Esophagus muscularis mucosa (tissue), 4 donors: ENCODE measurements at places on chromosomes 3 and 15. TPM values are rescaled to one million over a fixed set of nuclear protein-coding genes. Genes with fewer than 3 reads are reported as not detected.

GRCh38 chr3:159165961-159166360, 364.1 kb downstream of the MFSD1 start:
- no peaks in the 10 kb centered on the region for H3K36me3 ChIP-seq
- no peak overlapping the region for H3K27ac ChIP-seq
- H3K4me1 ChIP-seq: no peaks in the 10 kb centered on the region
- no peak overlapping the region for H3K4me3 ChIP-seq
- no peaks in the 10 kb centered on the region for H3K27me3 ChIP-seq
- no peak for DNase-seq

DNA sequence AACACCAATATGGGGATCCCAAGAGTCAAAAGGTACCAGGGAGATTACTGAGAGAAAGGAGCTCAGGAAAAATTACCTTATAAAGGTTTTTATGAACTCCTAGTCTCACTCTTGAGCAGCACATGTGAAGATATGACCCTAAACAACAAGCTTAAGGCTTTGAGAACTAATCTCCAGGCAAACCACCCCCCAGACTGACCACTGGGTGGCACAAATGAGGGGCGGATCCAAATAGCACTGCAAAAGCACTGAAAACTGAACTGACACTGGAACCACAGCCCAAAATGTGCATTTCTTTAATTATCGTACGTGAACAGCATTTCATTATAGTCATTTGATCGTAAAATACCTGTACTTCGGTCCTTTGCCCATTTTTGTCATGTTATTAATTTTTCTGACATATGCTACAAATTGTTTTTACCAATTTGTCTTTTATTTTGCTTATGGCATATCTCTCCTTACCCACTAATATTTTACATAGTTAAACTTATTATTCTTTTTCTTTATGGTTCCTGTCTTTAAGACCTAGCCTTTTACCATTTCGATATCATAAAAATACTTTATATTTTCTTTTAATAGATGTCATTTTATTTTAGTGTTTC, 31.5 kb upstream of the TFDP2 start:
- H3K4me3 ChIP-seq: no peak overlapping the region
- H3K27me3 ChIP-seq: no peaks in the 10 kb centered on the region
- H3K36me3 ChIP-seq: peaks cover 61% of the 10 kb centered on the region
- DNase-seq: no peak

- H3K27me3 ChIP-seq: no peaks in the 10 kb centered on the region
- H3K36me3 ChIP-seq: no peaks in the 10 kb centered on the region
- H3K4me1 ChIP-seq: peaks cover 10% of the 10 kb centered on the region
These were observed 104.7 kb downstream of the OSBPL10 start for GRCh38 chr3:31876331-31876730.

GRCh38 chr15:39657668-39658067, 76.8 kb downstream of the THBS1 start:
- no peaks in the 10 kb centered on the region for H3K27me3 ChIP-seq
- no peak for DNase-seq
- peaks cover 7% of the 10 kb centered on the region for H3K4me1 ChIP-seq
- no peak overlapping the region for H3K27ac ChIP-seq
- H3K4me3 ChIP-seq: no peak overlapping the region

- no peaks in the 10 kb centered on the region for H3K36me3 ChIP-seq
- H3K27me3 ChIP-seq: no peaks in the 10 kb centered on the region
- H3K4me3 ChIP-seq: no peak overlapping the region
- no peak for DNase-seq
- H3K4me1 ChIP-seq: no peaks in the 10 kb centered on the region
These were observed 206.8 kb upstream of the TPRG1 start for GRCh38 chr3:188964957-188965356.

DNA sequence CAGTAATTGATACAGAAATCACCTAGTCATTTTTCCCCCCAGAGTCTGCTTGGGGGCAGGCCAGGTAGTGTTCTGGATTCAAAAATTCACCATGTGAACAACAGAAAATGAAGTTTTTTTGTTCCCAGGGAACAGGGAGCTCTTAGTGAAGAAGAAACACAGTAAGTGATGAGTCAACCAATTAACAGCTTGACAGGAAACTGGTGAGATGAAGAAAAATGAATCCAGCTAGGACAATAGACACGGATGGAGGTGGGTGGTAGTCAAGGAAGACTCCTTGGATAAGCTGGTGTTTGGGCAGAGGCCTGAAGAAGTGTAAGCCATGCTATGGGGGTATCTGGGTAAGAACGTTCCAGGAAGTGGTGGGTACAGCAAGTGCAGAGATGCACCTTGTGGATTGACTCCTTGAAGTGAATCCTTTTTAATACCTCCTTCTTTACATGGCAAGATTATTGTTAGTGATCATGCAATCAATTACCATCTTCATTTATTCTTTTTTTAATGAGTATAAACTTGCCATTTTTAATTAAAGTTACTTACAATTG, 339.9 kb upstream of the RGMA start:
- no peaks in the 10 kb centered on the region for H3K4me1 ChIP-seq
- no peaks in the 10 kb centered on the region for H3K36me3 ChIP-seq
- no peaks in the 10 kb centered on the region for H3K27me3 ChIP-seq
- H3K27ac ChIP-seq: no peak overlapping the region
- no peak overlapping the region for H3K4me3 ChIP-seq

GRCh38 chr3:46908986-46909534, 31.5 kb downstream of the PTH1R start:
- no peaks in the 10 kb centered on the region for H3K36me3 ChIP-seq
- no peak for DNase-seq
- H3K27me3 ChIP-seq: no peaks in the 10 kb centered on the region
- peaks cover 31% of the 10 kb centered on the region for H3K4me1 ChIP-seq
- no peak overlapping the region for H3K27ac ChIP-seq

DNA sequence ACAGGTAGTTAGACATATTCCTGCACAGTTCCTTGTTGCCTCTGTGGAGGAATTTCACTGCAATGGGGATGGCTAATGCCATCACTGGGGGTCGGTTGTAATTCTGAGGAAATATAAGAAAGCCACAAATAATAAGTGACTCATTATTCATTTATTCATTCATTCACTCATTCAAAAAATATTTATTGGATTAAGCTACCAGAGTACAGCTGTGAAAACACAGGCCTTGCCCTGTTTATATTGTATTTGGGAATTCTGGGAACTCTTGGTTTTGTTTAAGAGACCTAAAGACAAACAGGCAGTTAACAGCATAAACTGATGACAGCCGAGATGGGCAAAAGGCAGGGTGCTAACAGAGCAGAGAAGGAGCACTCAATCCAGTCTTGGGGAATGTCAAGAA, 23.6 kb downstream of the PTX3 start:
- H3K27ac ChIP-seq: no peak overlapping the region
- no peak for DNase-seq
- no peaks in the 10 kb centered on the region for H3K4me1 ChIP-seq
- H3K36me3 ChIP-seq: no peaks in the 10 kb centered on the region
- no peaks in the 10 kb centered on the region for H3K27me3 ChIP-seq

- DNase-seq: no peak
- H3K4me3 ChIP-seq: no peak overlapping the region
- no peaks in the 10 kb centered on the region for H3K4me1 ChIP-seq
- no peak overlapping the region for H3K27ac ChIP-seq
These were observed 14.5 kb downstream of the BCL2A1 start for GRCh38 chr15:79956354-79956939.

DNA sequence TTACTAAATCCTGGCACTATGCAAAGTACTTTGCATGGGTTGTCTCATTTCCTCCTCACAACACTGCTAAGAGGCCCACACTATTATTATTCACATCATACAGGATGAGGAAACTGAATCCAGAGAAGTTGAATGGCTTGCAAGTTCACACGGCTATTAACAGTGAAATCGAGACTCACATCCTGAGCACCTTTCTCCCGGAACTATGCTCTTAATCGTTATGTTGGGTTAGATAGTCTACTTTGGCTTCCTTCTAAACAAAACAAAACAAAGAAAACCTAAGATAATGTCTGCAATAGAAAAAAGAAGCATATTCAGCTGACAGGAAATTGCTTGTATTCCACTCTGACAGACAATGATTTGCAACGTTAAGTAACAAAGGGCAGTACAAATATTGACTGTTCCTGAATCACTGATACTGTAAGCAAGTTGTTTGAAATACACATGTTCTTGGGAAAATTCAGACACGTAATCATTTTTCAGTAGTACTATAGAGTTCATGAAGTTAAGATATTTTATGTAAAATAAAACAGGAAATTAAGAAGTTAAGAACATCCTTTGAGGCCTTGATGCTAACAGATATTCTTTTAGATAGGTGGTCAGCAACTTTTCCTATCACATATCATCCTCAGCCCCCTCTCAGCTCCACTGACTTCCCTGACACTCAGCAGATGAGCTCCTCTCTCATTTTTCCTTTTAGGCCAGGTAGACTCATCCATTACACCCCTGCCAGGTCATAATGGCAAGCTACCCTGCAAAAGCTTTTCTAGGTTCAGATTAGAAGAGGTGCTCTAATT, 40.7 kb downstream of the C2CD4B start:
- peaks cover 4% of the 10 kb centered on the region for H3K4me1 ChIP-seq
- no peaks in the 10 kb centered on the region for H3K27me3 ChIP-seq
- no peak overlapping the region for H3K4me3 ChIP-seq
- DNase-seq: peak; percentile 42
- no peak overlapping the region for H3K27ac ChIP-seq
- no peaks in the 10 kb centered on the region for H3K36me3 ChIP-seq

GRCh38 chr3:53103397-53104296, 26.6 kb downstream of the RFT1 start:
- no peaks in the 10 kb centered on the region for H3K4me1 ChIP-seq
- H3K36me3 ChIP-seq: peaks cover 56% of the 10 kb centered on the region
- no peak overlapping the region for H3K27ac ChIP-seq

MKRN3 gene
- total RNA-seq: 0.65 TPM

SNX33 gene
- total RNA-seq: 47.0 TPM

DOCK3 gene
- 9.0 TPM for total RNA-seq

FBXO40 gene
- not detected for total RNA-seq

SNUPN gene
- 16.6 TPM for total RNA-seq
